ENCODE measurements at places on chromosomes 2 and 18.
A peak's percentile ranks its signal among the peaks of the same experiment; 100 is the strongest.

DNA sequence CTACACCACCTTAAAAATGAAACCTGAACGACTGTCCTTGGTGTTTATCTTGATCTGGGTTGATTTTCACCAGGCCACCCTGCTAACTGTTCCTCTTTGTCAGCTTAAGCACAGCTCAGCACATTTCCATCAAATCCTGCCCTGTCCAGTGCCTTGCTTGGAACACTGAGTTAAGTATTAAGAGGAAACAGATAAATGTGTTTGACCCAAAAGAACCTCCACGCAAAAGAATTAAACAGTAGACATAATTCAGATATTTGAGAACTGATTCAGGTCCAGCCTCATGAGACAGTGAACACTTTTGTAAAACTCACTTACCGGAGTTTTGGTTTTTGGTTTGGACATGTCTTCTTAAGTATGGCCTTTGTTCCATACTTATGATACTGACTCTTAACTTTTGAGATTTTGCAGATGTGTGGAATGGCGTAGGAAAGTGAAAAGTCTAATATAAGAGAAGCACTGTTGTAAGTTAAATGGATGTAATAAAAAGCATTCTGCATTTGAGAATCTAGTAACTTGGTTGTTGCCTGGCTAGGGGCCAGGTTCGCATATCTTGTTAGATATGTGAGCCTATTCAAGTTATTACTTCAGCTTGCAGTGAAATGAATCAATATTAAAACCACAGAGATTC, 88.9 kb upstream of the SERPINE2 start:
- H3K27me3 ChIP-seq: no peaks in the 10 kb centered on the region
- no peaks in the 10 kb centered on the region for H3K36me3 ChIP-seq
- H3K27ac ChIP-seq: no peak overlapping the region
- H3K4me1 ChIP-seq: no peaks in the 10 kb centered on the region
- DNase-seq: peak; percentile 72

DNA sequence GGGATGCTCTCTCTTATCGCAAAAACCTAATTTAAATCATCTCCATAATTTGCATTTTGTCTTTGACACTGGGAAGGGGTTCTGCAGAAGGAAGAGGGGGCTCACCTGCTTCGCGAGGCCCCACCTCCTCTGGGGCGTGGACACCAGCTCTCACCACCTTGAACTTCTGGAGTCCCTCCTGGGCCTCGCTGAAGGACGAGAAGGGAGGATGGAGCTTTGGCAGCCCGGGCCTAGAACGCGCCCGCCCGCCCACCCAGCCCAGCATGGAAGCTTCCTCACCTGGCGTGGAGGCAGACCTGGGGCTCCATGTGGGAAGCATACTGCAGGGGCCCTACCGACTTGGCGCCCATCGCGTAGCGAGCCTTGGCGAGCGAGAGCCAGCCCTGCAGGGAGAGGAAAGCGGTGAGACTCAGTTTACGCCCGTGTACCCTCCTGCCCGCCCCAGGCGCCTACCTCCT, 1.1 kb upstream of the IMP4 start:
- H3K27ac ChIP-seq: peak overlapping the region; percentile 76
- H3K36me3 ChIP-seq: peaks cover 26% of the 10 kb centered on the region
- H3K27me3 ChIP-seq: no peaks in the 10 kb centered on the region
- DNase-seq: no peak
- peaks cover 14% of the 10 kb centered on the region for H3K4me1 ChIP-seq

- peaks cover 7% of the 10 kb centered on the region for H3K4me1 ChIP-seq
- H3K27ac ChIP-seq: no peak overlapping the region
- H3K27me3 ChIP-seq: no peaks in the 10 kb centered on the region
These were observed 159.4 kb downstream of the ASB1 start for GRCh38 chr2:238585836-238586821.

GRCh38 chr2:152655880-152656279, 61.4 kb downstream of the PRPF40A start:
- DNase-seq: no peak
- no peak overlapping the region for H3K27ac ChIP-seq
- H3K27me3 ChIP-seq: no peaks in the 10 kb centered on the region
- H3K4me1 ChIP-seq: no peaks in the 10 kb centered on the region
- H3K36me3 ChIP-seq: peaks cover 43% of the 10 kb centered on the region

DNA sequence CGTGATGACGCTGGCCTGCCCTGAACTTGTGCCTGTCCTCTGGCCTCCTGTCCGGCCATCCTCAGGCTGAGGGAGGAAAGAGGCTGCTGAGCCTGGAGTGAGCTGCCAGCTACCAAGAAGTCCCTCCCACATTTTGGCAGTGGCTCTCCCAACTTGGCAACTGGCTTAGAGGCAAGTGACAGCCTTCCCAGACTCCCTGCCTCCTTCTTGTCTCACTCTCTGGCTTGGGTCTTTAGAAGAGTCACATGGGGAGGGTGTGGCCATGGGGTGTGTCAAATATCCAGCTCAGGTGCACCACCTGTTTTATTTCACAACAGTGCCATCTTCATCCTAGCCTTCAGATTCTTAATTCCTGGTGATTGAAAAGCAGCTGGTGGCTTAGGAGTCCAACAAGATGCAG, 222.9 kb downstream of the PRKCE start:
- peaks cover under 1% of the 10 kb centered on the region for H3K4me1 ChIP-seq
- H3K27me3 ChIP-seq: no peaks in the 10 kb centered on the region
- no peaks in the 10 kb centered on the region for H3K36me3 ChIP-seq
- H3K27ac ChIP-seq: no peak overlapping the region

DNA sequence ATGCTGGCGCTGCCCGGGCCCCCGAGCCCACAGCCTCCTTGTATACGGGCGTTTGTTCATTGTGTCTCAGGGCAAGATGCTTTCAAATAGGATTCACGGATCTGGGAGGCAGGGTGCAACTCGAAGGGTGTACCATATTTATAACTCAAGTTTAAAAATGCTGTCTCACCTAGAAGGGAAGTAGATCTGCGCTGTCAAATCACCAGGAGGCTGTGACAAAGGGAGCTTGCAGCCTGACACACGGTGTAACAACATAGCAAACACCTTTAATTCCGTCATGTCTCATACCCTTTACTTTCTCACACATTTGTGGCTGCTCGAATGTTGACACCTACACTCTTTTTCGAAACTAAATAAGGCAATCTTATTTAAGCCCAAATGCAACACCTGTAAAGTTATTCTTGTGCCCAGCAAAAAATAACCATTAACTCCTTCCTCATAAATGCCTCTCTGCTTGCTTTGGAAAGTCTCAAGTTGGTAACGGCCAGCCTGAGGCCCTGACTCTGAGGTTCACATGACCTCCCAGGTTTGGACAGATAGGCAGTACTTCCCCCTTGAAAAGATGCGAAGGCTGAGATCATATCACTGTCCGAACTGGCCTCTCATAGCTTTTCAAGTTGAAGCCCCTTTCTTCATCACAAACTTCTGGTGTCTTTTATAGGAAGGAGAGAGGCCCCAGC, 11.6 kb downstream of the ZEB2 start:
- peaks cover 38% of the 10 kb centered on the region for H3K4me1 ChIP-seq
- H3K4me3 ChIP-seq: no peak overlapping the region
- DNase-seq: no peak
- no peaks in the 10 kb centered on the region for H3K27me3 ChIP-seq
- H3K36me3 ChIP-seq: no peaks in the 10 kb centered on the region

Measured in astrocyte (in vitro differentiated cells and primary cell).